ENCODE measurements at places on chromosomes 4 and X. TPM values are rescaled to one million over a fixed set of nuclear protein-coding genes. Genes with fewer than 3 reads are reported as not detected.
A peak's percentile ranks its signal among the peaks of the same experiment; 100 is the strongest.

The RNF212 gene
- polyA plus RNA-seq = 1.8 TPM

- no peaks in the 10 kb centered on the region for H3K36me3 ChIP-seq
- no peak overlapping the region for H3K27ac ChIP-seq
- no peaks in the 10 kb centered on the region for H3K27me3 ChIP-seq
Observed at GRCh38 chr4:48752246-48752645, 27.8 kb downstream of the FRYL start.

- DNase-seq = no peak
- no peak overlapping the region for H3K4me3 ChIP-seq
- H3K36me3 ChIP-seq = no peaks in the 10 kb centered on the region
- no peaks in the 10 kb centered on the region for H3K27me3 ChIP-seq
Observed at GRCh38 chrX:30280428-30280827, 28.8 kb downstream of the NR0B1 start.

GRCh38 chr4:172042714-172043114, 229.5 kb downstream of the GALNTL6 start:
- no peak overlapping the region for H3K27ac ChIP-seq
- no peaks in the 10 kb centered on the region for H3K27me3 ChIP-seq
- H3K36me3 ChIP-seq = no peaks in the 10 kb centered on the region
- no peaks in the 10 kb centered on the region for H3K4me1 ChIP-seq

GRCh38 chr4:82780752-82781231, 17.8 kb downstream of the SCD5 start:
- peak overlapping the region; percentile 93 for H3K27ac ChIP-seq
- peaks cover 74% of the 10 kb centered on the region for H3K4me1 ChIP-seq
- H3K27me3 ChIP-seq = no peaks in the 10 kb centered on the region
- H3K36me3 ChIP-seq = no peaks in the 10 kb centered on the region

GRCh38 chr4:115396034-115396433, 282.6 kb upstream of the NDST4 start:
- H3K4me1 ChIP-seq = no peaks in the 10 kb centered on the region
- no peaks in the 10 kb centered on the region for H3K36me3 ChIP-seq
- DNase-seq = no peak
- H3K27ac ChIP-seq = no peak overlapping the region
- H3K27me3 ChIP-seq = no peaks in the 10 kb centered on the region
- H3K4me3 ChIP-seq = no peak overlapping the region

The PNMA3 gene
- 65.1 TPM for polyA plus RNA-seq

DNA sequence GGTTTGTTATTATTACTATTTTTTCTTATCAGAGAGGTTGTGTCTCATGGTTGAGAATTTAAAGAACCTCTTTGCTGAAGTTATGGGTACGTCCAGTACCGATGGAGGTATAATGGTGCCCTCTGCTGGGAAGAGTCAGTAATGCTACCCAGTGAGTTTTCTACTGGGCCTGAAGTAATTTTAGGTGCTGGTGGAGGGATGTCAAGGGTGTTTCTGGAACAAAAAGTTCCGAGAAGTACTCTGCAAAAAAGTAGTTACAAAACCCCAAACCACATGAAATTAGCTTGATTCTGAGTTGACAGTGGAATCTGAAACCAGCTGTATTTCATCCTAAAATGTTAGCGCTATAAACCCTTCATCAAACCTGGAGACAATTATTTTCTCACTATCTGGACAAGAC, 102.5 kb upstream of the MID1 start:
- H3K36me3 ChIP-seq = no peaks in the 10 kb centered on the region
- no peak overlapping the region for H3K27ac ChIP-seq
- no peak overlapping the region for H3K4me3 ChIP-seq
- H3K27me3 ChIP-seq = no peaks in the 10 kb centered on the region

DNA sequence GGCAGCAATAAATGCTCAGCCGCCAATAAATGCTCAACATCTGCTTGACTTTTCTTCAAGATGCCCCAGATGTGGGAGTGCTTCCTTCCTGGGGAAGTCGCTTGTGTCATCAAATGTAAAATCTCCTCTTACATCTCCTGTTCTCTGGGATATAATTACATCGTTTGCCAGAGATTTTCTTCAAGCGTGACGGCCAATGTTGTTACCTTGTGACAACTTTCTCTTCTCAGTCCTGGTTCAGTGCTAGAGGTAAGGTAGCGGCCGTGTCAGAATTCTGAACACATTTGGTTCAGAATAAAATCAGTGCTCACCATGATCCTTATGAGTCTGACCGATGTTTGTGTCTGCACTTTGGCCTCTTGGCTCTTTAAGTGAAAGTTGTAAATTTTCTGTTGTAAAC, 102.5 kb downstream of the ASMT start:
- no peaks in the 10 kb centered on the region for H3K4me1 ChIP-seq
- no peak for DNase-seq
- no peak overlapping the region for H3K4me3 ChIP-seq
- H3K27ac ChIP-seq = no peak overlapping the region
- no peaks in the 10 kb centered on the region for H3K27me3 ChIP-seq

- H3K4me1 ChIP-seq = no peaks in the 10 kb centered on the region
- DNase-seq = no peak
- no peak overlapping the region for H3K27ac ChIP-seq
- H3K36me3 ChIP-seq = no peaks in the 10 kb centered on the region
Observed at GRCh38 chrX:104972737-104973136, 247.8 kb downstream of the TEX13A start.

The SPIN4 gene
- polyA plus RNA-seq = 9.3 TPM

GRCh38 chr4:42570221-42570620, 86.7 kb downstream of the ATP8A1 start:
- H3K27ac ChIP-seq = no peak overlapping the region
- no peaks in the 10 kb centered on the region for H3K4me1 ChIP-seq
- H3K4me3 ChIP-seq = no peak overlapping the region
- H3K27me3 ChIP-seq = no peaks in the 10 kb centered on the region
- no peak for DNase-seq
- no peaks in the 10 kb centered on the region for H3K36me3 ChIP-seq

DNA sequence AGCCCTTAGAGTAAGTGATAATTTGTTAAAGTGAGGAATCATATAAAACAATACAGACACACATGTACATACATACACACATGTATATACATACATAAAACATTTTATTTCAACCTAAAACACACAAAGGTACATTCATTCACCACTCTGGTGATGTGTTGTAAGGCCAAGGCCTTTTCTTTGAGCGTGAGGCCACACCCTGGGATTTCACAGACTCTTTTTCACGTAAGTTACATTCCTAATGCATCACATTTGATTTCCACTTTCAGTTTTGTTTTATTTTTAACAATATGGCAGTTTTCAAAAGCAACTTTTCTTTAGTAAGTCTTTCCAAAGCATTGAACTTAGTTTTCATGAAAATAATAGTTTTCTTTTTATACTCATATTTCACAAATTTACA, 170.7 kb downstream of the COL4A6 start:
- H3K27me3 ChIP-seq = no peaks in the 10 kb centered on the region
- H3K36me3 ChIP-seq = no peaks in the 10 kb centered on the region
- no peaks in the 10 kb centered on the region for H3K4me1 ChIP-seq
- H3K4me3 ChIP-seq = no peak overlapping the region
- DNase-seq = no peak

GRCh38 chrX:137032341-137032694, 1.5 kb downstream of the GPR101 start:
- no peak for DNase-seq
- no peak overlapping the region for H3K27ac ChIP-seq
- H3K36me3 ChIP-seq = no peaks in the 10 kb centered on the region
- H3K27me3 ChIP-seq = peaks cover 79% of the 10 kb centered on the region
- peaks cover 5% of the 10 kb centered on the region for H3K4me1 ChIP-seq

- no peak overlapping the region for H3K4me3 ChIP-seq
- H3K36me3 ChIP-seq = no peaks in the 10 kb centered on the region
- no peaks in the 10 kb centered on the region for H3K27me3 ChIP-seq
- peaks cover 5% of the 10 kb centered on the region for H3K4me1 ChIP-seq
- no peak for DNase-seq
- no peak overlapping the region for H3K27ac ChIP-seq
Observed at GRCh38 chrX:17743913-17744312, 6.6 kb downstream of the SCML1 start.

GRCh38 chr4:95086551-95086950, 328.8 kb downstream of the BMPR1B start:
- H3K27me3 ChIP-seq = no peaks in the 10 kb centered on the region
- DNase-seq = no peak
- H3K4me1 ChIP-seq = peaks cover 9% of the 10 kb centered on the region
- H3K27ac ChIP-seq = no peak overlapping the region

The FGF2 gene
- 3.0 TPM for polyA plus RNA-seq

The CXCL3 gene
- polyA plus RNA-seq = 1.4 TPM

DNA sequence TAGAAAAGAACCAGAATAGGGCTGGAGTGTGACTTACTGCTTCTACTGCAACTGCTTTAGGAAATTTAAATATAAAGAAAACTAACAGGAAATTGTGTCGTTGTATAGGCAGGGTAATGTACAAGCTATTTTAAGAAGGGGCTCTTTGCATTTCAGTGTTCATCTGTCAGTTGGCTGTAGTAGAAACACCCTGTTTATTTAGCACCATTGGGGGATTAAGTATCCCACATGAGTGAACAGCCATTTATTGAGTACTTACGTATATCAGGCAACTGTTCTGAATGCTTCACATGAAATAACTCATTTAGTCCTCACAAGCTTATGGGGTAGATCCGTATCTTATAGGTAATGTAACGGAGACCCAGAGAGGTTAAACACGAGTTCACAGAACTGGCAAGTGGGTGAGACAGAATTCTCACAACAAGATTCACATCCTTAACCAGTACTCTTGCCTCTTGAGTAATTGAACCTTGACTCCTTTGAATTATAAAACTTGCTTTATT, 23.9 kb downstream of the STIM2 start:
- no peak for DNase-seq
- H3K27me3 ChIP-seq = no peaks in the 10 kb centered on the region
- no peak overlapping the region for H3K4me3 ChIP-seq
- no peaks in the 10 kb centered on the region for H3K4me1 ChIP-seq
- no peaks in the 10 kb centered on the region for H3K36me3 ChIP-seq

The SPANXN3 gene
- 20.3 TPM for polyA plus RNA-seq

GRCh38 chr4:138870737-138871554, 144.6 kb upstream of the NOCT start:
- no peaks in the 10 kb centered on the region for H3K36me3 ChIP-seq
- no peaks in the 10 kb centered on the region for H3K4me1 ChIP-seq
- H3K27ac ChIP-seq = no peak overlapping the region
- no peak overlapping the region for H3K4me3 ChIP-seq
- H3K27me3 ChIP-seq = no peaks in the 10 kb centered on the region

The HPSE gene
- 2.3 TPM for polyA plus RNA-seq

The PCDH19 gene
- 1.5 TPM for polyA plus RNA-seq

DNA sequence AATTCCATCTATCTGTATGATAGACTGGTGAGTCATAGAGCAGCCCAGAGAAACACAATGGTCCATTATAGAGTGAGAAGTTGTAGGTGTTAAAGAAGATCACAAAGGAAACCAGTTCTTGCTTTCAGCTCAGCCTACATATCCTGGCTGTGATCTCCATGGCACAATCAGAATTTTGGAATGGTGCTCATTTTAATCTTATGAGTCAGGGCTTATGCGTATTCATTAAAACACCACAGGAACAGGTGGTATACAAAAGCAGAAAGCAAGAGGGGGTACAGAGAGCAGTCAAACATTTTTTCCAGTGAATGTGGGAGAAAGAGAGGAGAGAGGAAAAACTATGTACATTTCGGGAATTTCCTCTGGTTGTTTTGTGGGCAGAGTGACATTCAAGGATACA, 126.9 kb downstream of the MFAP3L start:
- H3K27me3 ChIP-seq = no peaks in the 10 kb centered on the region
- no peak overlapping the region for H3K27ac ChIP-seq
- DNase-seq = no peak
- no peaks in the 10 kb centered on the region for H3K4me1 ChIP-seq

The TEX13C gene
- polyA plus RNA-seq = not detected

GRCh38 chr4:751676-752075, 46.0 kb downstream of the PCGF3 start:
- peaks cover 60% of the 10 kb centered on the region for H3K36me3 ChIP-seq
- no peak overlapping the region for H3K27ac ChIP-seq
- H3K27me3 ChIP-seq = no peaks in the 10 kb centered on the region
- DNase-seq = no peak
- H3K4me1 ChIP-seq = no peaks in the 10 kb centered on the region
- H3K4me3 ChIP-seq = no peak overlapping the region

The MRFAP1L1 gene
- 64.1 TPM for polyA plus RNA-seq

The RNF175 gene
- polyA plus RNA-seq = 1.1 TPM

- H3K36me3 ChIP-seq = no peaks in the 10 kb centered on the region
- no peak overlapping the region for H3K27ac ChIP-seq
- DNase-seq = no peak
- H3K4me1 ChIP-seq = no peaks in the 10 kb centered on the region
Observed at GRCh38 chr4:11074581-11075241, 354.0 kb downstream of the HS3ST1 start.

The XPNPEP2 gene
- polyA plus RNA-seq = 353 TPM

- H3K4me3 ChIP-seq = no peak overlapping the region
- H3K27ac ChIP-seq = no peak overlapping the region
- H3K36me3 ChIP-seq = no peaks in the 10 kb centered on the region
- no peak for DNase-seq
Observed at GRCh38 chr4:141571362-141571761, 65.0 kb upstream of the IL15 start.

GRCh38 chr4:99378876-99379275, 26.3 kb upstream of the ADH1C start:
- no peaks in the 10 kb centered on the region for H3K4me1 ChIP-seq
- no peak overlapping the region for H3K4me3 ChIP-seq
- H3K27ac ChIP-seq = no peak overlapping the region
- DNase-seq = no peak
- no peaks in the 10 kb centered on the region for H3K36me3 ChIP-seq

GRCh38 chr4:168857546-168858314, 152.3 kb downstream of the CBR4 start:
- peaks cover 3% of the 10 kb centered on the region for H3K36me3 ChIP-seq
- no peaks in the 10 kb centered on the region for H3K27me3 ChIP-seq
- H3K4me1 ChIP-seq = no peaks in the 10 kb centered on the region
- no peak overlapping the region for H3K4me3 ChIP-seq

DNA sequence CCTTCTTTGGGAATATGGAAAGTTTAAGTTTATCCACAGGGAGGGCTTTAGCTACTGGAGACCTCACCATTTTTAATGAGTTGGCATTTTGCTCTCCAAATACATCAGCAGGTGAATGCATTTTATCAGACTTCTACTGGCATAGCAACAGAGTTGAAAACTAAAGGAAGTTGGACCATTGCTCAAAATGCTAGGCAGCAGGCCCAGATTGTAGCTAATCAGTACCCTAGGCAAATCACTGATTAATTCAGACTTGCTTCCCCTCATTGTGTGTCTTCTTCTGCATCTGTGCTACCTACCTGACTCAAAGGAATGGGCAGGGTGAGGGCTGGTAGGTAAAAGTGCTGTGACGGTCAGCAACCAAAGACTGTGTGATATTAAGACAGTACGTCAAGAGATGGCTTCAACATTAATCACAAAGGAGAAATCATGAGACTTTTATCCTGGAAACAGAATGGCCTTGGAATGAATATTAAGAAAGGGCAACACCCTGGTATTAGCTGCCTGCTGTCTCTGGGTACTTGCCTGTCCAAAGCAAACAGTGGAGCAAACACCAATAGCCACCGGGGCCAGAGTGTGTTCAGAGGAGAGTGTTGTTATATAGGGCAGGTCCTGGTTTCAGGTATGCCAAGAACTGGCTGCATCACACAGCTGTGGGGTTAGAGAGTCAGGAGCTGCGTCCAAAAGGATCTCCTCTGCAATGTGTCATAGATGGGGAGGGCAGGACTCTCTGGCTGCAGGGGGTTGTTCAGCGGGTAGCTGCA, 17.1 kb upstream of the SMIM20 start:
- DNase-seq = no peak
- no peak overlapping the region for H3K27ac ChIP-seq
- H3K27me3 ChIP-seq = no peaks in the 10 kb centered on the region
- H3K4me3 ChIP-seq = no peak overlapping the region
- H3K4me1 ChIP-seq = no peaks in the 10 kb centered on the region

- H3K27ac ChIP-seq = no peak overlapping the region
- no peaks in the 10 kb centered on the region for H3K4me1 ChIP-seq
- no peak overlapping the region for H3K4me3 ChIP-seq
- H3K27me3 ChIP-seq = no peaks in the 10 kb centered on the region
Observed at GRCh38 chr4:4590546-4590945, 48.7 kb upstream of the STX18 start.

All from large intestine (tissue), 12 donors.